ENCODE measurements at places on chromosomes 2 and 18.

GRCh38 chr2:147703171-147703570, 141.7 kb upstream of the ACVR2A start:
- no peak for DNase-seq

DNA sequence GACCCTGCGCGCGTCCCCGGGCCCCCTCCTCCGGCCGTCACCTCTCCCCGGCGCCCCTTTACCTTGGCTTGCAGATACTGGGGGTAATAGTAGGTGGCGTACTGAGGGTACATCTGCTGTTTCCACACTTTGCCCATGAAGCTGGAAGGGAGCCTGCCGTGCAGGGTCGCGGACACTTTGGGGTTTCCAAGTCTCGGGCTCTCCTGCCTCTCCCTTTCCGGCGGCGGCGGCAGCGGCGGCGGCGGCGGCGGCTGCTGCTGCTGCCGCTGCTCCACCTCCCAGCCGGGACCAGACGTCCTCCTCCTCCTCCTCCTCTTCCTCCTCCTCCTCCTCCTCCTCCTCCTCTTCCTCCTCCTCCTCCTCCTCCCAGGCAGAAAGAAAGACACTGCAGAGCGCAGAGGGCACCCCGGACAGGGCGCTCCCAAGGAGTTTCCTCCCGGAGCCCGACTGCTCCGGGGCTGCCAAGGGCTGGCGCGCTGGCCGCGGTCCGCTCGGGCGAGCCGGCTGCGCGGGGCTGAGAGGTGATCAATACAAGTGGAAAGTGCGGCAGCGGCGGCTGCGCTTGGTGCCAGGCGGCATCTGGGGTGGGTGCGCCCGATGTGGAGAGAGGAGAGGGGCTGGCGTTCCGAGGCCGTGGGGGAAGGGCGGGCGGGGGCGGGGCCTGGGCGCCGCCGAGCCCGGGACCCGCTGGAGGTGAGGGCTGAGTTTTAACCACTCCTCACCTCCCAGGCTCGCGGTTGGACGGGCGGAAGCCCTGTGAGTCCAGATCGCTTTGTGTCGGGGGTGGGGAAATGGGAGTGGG, at the start of gene RBMS1:
TSS of gene RBMS1 (minus strand) at position 581 of the 802 bp plus-strand sequence. CDS start at position 137, 444 bp downstream.
- DNase-seq: peak; percentile 48

DNA sequence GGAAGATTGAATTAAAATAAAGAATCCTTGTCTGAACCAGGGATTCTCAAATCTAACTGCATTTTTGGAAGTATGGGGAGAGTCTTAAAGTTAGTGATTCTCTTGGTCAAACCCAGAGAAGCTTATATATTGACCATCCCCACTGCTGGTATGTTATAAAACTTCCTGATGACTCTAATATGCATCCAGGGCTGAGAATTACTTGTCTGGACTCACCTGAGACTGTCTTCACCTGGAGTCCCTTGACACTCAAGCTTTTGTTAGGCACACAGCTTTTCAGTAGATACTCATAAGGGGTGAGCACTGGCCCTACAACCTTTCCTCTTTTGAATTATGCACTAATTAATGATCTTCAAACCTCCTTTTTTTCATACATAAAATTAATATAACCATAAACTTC, 149.6 kb upstream of the GULP1 start:
- DNase-seq: no peak

- peak; percentile 23 for DNase-seq
Observed at GRCh38 chr2:27353762-27354596, 2.6 kb downstream of the GTF3C2 start.

DNA sequence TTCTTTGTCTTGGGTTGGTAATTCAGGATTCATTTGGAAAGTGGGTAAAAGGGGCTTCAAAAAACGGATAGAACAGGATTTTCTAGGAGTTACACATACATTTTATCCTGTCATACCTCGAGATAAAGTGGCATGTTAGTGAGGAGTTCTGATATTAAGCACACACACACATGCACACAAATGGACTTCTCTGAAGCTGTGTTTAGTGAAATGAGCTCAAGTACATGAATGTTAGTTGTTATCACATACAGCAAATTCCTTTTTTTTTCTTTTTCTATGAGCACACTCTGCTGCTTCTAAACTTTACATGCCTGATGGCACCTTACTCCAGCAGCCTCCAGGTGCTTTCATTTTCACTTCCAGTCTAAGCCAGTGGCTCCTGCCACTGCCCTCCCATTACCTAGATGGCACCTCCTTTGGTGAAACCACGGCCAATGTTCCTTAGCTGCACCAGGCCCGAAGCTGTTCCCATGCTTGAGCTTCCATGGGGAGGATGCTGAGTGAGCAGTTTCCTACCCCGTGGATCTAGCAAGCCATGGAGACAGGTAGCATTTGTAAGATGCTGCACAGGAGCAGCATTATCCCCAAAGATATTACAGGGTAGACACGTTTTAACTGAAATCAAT, 49.7 kb downstream of the STAT1 start:
- no peak for DNase-seq

DNA sequence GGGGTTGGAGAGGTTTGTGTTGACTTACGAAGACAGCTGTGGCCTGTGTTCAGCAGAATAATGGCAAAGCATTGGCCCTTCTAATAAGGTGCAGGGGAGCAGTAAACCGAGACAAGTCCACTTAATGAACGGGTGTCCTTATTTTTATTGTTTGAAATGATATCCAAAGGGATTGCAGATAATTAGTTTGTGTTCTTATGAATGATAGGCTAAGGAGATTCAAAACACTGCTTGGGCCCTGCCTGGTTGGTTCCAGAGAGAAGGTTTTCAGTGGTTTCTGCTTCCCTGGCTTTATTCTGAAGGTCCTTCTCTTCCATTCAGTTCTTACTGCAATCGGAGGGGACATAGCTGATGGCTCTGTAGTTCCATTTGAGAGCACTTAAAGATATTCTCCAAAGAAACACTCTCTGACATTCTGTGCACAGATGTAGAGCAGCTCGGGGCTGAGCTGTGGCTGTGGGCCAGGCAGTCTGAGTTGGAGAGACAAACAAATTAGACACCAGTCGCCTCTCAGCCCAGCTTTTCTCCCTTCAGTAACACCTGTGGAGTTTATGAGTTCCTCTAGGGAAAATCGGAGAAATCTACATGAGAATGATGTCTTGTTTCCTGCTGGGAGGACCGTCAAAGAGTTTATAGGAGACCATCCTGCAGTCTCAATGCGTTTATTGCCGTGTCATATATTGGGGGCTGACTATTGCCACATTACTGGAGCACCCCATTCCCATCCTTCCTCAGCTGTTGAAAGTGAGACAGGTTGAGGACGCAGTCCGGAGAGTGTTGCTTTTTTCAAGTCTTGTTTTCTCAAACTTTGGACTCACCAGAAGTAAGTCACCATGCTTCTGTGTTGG, 6.5 kb downstream of the GREB1 start:
- DNase-seq: no peak

Data from choroid plexus epithelial cell (primary cell).